NCI-H2029 (cell line): ENCODE measurements at places on chromosomes 5 and 9.

DNA sequence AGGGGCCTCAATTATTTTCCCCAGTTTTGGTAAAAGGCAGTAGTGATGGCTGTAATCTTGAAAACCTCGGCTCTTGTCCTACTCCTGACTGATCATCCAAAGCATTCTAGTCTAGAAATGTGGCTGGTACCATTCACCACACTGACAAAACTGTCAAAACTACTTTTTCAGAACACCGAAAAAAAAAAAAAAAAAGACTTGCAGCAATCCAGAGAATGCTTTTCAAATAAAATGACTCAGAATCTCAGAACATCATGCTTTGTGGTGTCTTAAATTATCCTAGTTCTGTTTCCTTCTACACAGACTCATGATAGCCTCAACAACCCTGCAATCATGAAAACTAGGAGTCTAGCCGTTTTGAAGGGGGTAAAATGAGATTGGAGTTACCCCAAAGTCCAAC, 13.4 kb downstream of the SLC28A3 start:
- no peak for DNase-seq

DNA sequence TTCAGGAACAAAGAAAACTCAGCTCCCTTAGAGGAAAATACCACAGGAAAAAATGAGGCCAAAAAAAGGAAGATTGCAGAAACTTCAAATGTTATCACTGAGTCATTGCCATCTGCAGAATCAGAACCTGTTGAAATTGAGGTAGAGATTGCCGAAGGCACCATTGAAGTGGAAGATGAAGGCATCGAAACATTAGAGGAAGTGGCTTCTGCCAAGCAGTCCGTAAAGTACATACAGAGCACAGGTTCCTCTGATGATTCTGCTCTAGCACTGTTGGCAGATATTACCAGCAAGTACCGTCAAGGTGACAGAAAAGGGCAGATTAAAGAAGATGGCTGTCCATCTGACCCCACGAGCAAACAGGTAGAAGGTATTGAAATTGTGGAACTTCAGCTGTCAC, 30.8 kb upstream of the NIM1K start:
- DNase-seq = no peak

DNA sequence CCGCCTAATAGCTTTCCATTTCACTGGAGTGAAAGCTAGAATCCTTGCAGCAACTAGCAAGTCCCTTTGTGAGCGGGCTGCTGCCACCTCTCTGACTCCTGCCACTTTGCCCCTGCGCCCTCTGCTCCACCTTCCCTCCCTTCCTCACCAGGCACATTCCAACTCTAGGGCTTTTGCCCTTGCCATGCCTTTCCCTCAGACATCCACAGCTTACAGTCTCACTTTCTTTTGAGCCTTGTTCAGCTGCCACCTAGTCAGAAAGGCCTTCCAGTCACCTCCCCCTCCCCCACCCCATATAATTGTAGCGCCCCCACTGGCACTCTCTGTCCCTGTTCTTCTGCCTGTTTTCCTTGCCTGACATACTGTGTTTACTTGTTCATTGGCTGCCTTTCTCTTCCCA, 31.0 kb downstream of the CYSTM1 start:
- no peak for DNase-seq

- DNase-seq = no peak
Observed at GRCh38 chr5:55471468-55471867, 63.3 kb downstream of the PLPP1 start.

DNA sequence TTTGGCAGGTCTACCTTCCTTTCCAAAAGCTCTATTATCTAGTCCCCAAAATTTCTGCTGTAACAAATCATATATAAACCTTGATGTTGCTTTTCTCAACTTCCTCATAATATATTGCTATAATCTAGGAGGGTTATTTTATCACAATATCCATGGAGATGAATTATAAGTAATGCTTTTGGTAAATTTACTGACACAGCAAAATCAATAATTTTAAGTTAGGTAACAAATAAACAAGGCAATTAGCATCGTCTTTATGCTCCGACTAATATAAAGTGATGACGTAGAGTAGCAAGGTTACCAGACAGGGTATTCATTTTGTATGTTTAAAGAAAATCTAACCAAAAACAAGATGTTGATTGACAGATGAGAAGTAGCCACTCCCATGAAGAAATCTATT, 132.3 kb upstream of the ST8SIA4 start:
- no peak for DNase-seq

DNA sequence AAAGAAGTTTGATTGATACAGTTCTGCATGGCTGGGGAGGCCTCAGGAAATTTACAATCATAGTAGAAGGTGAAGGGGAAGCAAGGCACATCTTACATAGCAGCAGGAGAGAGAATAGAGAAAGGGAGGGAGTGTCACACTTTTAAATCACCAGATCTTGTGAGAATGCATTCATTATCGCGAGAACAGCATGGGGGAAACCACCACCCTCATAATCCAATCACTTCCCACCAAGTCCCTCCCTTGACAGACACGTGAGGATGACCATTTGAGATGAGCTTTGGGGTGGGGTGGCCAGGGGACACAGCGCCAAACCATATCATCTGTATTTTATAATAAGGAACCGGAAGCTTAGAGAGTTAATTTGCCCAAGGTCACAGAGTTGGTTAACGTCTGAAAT, 13.7 kb upstream of the FOCAD start:
- no peak for DNase-seq
